CD4-positive, alpha-beta T cell treated with Interleukin-2 at 100 ng/mL for 4 hours (primary cell): ENCODE measurements at places on chromosomes 11 and 22.

- DNase-seq = peak; percentile 46
Measured at GRCh38 chr22:50274311-50274710, 4.1 kb upstream of the MAPK11 start.

- DNase-seq = no peak
Measured at GRCh38 chr11:2777871-2778629, 78.3 kb upstream of the KCNQ1OT1 start.

DNA sequence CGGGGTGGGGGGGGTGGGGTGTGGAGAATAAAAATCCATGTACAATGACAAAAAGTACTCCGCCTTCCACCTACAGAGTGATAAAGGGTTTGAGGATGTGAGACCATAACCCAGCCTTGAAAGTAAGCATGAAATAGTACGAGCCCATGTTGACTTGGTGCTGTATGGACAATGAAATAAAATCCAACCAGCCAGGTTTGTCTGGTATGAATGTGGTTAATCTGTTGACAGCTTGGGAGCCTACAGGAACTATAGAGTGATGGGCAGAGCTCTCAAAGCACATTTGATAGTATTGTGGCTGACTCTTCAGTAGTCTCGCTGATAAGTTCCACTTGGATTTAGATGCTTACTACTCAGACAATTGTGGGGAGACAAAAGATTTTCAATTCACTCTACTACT, 48.8 kb upstream of the CD44 start:
- no peak for DNase-seq

GRCh38 chr22:19966908-19967750, 25.5 kb upstream of the TXNRD2 start:
- no peak for DNase-seq

- DNase-seq = no peak
Measured at GRCh38 chr11:76835036-76835435, 25.7 kb upstream of the ACER3 start.

- DNase-seq = no peak
Measured at GRCh38 chr22:43855431-43855830, 6.9 kb downstream of the SULT4A1 start.

DNA sequence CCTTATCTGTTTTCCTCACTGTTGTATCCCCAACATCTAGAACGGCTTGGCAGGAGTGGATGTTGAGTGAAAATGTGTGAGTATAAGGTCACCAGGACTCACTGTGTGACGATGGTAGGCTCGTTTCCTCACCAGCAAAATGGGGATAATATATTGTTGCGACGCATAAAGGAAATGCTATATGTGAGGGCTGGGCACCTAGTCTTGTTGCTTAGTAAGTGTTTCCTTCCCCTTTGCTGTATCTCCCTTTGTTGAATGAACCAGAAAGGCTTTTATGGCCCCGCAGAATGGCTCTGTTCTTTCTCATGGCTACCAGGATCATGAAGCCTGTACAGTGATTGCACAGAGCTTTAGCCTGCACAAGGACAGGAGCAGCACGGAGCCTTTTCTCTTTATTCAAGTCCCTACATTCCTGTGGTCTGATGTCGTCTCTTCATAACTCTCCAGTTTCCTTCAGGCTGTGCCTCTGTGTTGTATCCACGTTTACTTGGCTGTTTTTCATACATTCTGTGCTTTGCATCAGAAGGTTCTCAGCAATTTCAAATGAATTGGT, 5.4 kb downstream of the TNRC6B start:
- DNase-seq = peak; percentile 28

DNA sequence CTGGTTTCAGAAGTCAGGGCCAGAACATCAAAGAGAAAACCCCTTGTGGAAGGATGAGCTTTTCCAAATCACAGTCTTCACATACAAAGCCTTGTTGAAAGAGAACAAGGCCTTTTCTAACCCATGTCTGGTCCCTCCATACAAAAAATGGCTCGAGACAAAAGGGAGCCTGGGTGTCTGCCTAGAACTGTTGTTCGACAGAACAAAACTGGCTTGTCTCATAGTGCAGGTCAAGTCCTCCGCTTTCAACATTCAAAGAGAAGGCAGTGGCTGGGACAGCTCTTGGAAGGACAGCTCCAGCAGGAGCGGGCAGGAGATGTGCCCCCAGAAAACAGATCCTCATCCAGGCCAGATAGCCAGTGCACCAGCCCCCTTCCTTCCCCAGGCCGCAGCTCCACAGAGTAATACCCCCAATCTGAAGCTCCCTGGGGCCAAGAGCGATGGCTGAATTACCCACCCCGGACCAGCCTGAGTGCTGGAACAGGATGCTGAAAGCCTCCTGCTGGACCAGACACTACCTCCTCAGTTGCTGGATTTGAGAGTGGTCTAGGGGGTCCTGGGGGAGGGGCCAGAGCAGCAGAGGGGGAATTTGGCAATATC, 27.6 kb downstream of the USH1C start:
- no peak for DNase-seq

- DNase-seq = no peak
Measured at GRCh38 chr11:47979378-47980087, 826 bp upstream of the PTPRJ start.

DNA sequence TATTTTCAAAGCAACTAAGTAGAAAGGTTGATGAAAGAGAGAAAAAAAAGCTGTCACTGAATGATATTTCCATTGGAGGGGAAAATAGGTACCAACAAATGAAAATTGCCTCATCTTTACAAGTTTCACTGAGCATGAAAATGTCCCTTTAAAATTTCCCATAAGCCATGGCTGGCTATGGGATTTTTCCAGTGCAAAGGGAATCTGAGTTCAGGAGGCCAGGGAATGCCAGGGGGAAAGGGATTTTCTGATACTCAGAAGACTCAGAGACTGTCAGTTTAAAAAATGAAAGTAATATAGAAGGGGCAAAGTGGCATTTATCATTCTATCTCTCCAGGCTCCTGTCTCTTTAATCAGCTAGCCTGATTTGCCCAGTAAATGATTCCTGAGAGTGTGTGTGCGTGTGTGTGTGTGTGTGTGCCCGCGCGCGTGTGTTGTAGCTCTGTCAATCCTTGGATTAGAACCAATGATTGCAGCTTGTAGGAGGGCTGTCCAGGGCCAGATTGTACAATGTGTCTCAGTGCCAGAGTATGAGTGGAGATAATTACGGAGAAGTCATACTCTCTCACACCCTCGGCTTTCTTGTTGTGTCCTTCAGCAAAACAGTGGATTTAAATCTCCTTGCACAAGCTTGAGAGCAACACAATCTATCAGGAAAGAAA, at the start of gene NTM:
Gene NTM (plus strand): TSS at position 526 of the 662 bp plus-strand sequence.
- no peak for DNase-seq

DNA sequence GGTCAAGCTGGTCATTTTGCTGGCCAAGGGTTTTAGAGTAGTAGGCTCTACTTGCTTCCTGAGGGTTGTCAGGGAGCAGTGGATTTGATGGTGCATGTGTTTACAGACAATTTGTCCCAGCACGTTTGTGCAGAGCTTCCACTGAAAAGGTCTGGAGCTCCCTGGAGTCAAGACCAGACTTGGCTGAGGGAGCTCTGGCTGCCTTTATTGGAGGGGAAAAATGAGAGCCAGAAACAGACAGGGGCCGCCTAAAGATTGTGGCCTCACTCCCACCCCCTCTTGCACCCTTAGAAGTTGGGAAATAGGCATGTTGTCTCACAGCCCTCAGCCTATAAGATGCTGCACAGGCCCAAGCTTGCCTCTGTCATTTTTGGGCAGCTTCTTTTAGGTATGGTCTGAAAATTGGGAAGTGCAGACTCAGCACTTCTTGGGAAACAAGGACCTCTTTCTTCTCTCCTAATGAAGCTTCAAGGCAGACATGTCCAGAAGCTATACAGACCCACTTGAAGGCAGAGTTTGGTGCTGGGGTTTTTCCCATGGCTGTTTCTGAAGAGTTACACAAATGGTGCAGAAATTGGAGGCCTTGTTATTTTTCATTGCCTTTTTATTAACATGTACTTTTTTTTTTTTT, 55.1 kb downstream of the AMOTL1 start:
- DNase-seq = no peak

DNA sequence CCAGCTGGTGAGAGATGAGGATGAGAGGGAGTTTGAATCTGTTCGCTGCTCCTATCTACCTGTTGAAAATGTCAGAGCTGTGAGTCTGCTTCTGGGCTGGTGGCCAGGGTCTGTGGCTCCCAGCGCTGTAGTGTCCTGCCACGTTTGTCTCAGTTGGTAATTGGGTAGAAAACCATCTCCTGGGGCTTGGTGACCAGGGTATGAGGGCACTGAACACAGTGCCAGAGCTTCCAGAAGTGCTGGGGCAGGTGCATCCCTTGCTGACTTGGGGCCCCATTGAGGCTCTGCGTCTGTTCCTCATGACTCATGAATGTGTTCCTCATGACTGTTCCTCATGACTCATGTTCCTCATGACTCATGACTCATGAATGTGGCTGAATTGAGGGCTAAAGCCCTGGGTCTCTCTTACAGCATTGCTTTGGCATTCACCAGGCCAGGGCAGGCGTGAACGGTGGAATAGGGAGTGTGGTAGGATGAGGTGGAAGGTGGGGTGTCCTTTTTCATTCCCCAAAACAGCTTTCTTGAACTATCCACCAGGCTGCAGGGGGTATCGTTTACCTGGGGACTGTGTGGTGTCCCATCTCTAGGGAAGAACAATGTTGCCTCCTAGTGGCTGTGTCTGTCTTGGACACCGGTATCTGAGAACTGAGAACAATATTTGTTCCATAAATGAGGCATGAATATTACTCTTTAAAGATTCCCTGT, 139.5 kb downstream of the COMMD9 start:
- no peak for DNase-seq

DNA sequence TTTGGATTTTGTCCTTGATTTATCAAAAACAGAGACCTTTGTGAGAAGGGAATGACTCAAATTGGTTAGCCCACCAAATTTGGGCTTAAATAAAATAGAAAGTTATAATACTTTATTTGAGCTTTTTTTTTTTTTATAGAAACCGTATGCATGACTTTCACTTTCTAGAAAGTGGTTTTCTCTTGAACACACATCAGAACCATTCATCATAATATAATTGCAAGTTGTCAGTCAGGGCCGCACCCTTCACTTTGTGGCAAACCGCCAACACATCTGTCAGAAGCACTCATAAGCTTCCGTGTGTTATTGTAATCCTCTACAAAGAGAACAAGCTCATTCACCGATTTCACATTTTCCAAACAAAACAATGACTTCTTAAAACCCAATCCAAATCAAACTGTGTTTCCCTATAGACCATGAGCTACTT, 76.1 kb downstream of the SOX6 start:
- DNase-seq = no peak
